Airway epithelial cell (primary cell): ENCODE measurements at places on chromosomes 7 and 10. TPM values are rescaled to one million over a fixed set of nuclear protein-coding genes. Genes with fewer than 3 reads are reported as not detected.

Gene NME8
- total RNA-seq: 0.07 TPM in 1 of 2 replicates, not detected in the other

Gene CHN2
- not detected in 2 replicates for total RNA-seq

Gene IGFBP3
- total RNA-seq: 5.6 and 9.3 TPM in 2 replicates

Gene TFEC
- total RNA-seq: not detected in 2 replicates

Gene NKX2-3
- total RNA-seq: not detected in 2 replicates
